Stimulated activated CD4-positive, alpha-beta T cell treated with anti-CD3 and anti-CD28 coated beads, Interleukin-4, amount 100 ng/mL, for 1 hour (primary cell): ENCODE measurements at places on chromosomes 7 and 10.

DNA sequence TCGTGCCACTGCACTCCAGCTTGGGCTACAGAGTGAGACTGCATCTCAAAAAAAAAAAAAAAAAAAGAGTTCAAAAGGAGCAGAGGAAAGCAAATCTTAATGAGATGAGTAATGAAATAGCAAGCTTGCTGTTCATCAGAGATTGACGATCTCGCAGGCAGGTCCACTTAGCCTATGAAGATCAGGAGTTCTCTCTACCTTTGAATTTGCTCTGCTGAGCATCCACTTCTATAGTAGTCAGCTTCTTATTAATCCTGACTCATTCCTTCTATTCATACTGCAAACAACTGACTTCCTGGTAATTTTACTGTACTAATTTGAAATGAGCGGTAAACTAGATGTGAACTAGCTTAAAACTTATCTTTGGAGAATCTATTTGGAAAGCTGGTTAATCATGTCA lies 1014.6 kb downstream of the GATA3 start:
- DNase-seq: no peak

GRCh38 chr10:17708821-17709220 lies 43.2 kb upstream of the TMEM236 start:
- no peak for DNase-seq

DNA sequence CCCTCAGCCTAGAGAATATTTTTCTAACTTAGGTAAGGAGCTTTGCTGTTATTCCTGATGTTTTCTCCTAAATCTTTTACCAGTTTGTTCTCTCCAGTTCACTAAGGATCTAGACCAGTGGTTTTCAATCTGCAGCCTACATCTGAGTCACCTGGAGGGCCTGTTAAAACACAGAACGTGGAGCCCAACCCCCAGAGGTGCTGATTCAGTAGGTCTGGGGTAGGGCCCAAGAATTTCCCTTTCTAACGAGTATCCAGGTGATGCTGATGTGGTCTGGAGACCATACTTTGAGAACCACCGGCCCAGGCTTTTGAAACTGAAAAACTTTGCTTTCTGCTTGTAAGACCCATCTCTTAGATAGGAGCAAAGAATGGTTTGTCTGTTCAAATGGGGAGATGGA lies 51.2 kb upstream of the KMT2E start:
- no peak for DNase-seq

- no peak for DNase-seq
Measured at GRCh38 chr7:14270099-14270498, 280.6 kb upstream of the ETV1 start.

- peak; percentile 84 for DNase-seq
Measured at GRCh38 chr7:26151953-26152781, at the start of gene NFE2L3. TSS of gene NFE2L3 (plus strand) at chr7:26152198. CDS start at chr7:26152499, 301 bp downstream.

GRCh38 chr10:83994325-83994724 lies 145.0 kb upstream of the GHITM start:
- no peak for DNase-seq

DNA sequence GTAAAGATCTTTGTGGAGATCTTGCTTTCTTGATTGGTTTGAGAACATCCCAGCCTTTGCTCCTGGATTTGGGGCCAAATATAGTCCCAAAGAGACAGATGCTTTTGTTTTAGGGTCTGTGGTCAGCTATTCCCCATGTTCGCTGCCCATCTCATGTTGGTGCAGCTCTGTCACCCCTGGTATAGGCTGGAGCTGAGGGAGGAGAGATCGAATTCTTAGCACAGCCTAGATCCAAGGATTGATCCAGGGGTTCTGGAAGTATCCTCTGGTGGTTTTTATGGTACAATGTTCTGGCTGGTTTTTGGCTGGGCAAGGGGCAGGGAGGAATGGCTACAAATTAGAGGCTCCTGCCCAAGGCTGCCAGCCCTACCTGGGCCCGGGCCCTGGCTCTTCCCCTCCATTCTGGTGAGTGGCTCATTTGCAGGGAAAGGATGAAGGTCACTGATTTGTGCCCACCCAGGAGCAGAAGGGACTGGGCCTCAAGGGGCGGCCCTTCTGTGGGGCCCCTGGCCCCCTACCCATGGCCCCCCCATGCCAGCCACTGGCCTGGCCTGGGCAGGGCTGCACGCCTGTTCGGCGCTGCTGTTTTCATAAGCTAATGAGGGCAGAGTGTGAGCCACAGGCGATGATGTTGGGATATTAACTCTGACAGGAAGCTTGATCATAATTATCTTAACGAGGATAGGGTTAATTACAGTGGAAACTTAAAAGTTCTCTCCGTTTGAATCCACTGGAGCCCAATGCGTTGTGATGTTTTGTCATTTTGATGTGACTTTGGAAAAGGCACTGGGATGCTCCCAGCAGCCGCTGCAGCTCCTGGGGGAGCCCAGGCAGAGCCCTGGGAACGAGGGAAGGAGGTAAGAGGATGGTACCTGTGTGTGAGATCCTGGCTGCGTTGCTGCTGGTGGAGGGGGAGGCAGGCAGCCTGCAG lies 600.6 kb downstream of the LRMDA start:
- no peak for DNase-seq

- no peak for DNase-seq
Measured at GRCh38 chr7:42175834-42176723, 60.9 kb downstream of the GLI3 start.

- DNase-seq: no peak
Measured at GRCh38 chr7:30995536-30995935, 31.8 kb downstream of the GHRHR start.

DNA sequence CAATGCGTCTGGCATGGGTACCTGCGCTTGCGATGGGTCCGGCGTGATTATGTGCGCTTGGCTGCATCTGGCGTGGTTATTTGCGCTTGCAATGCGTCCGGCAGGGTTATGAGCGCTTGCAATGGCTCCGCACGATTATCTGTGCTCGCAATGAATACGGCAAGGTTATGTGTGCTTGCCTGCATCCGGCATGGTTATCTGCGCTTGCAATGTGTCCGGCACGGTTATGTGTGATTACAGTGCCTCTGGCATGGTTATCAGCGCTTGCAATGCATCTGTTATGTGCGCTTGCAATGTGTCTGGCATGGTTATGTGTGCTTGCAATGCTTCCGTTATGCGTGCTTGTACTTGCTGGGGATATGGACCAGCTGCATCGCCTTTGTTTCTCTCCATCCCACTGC lies 37.7 kb downstream of the RBAK start:
- DNase-seq: no peak

GRCh38 chr7:49770838-49771237 lies 2.6 kb upstream of the VWC2 start:
- DNase-seq: no peak

DNA sequence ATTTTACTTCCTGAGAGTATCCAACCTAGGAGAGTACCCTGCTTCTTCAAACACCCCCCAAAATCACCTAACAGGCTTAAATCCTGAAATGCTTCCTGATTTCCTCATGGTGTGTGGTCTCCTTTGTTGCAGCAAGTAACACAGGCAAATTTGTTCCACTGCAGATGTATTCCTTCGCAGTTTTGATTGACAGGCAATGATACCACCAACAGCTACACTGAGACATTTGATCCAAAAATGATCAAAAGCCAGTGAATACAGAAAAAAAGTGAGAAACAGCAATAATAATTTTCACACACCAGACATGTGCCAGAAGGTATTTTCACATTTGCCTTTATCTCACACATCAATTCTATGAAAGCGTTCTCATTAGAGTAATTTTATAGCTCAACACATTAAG lies 95.9 kb downstream of the HERPUD2 start:
- no peak for DNase-seq

DNA sequence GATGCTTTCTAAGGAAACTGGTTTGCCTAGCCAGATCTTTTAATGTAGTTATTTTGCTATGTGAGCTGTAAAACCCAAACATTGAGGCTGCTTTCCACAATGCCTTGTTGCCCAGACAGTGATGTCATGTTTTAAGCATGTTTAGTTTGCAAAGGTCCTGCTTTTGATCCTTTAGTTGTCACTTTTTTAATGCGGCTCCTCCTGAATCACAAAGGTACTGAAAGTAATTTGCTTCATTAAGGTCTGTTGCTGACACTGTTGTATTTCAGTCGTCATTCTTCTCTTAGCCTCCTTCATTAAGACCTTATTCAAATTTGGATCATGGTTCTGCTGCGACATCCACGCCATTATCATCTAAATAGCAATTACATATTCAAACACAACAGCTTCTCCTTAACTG lies 10.6 kb downstream of the RPA3 start:
- no peak for DNase-seq

DNA sequence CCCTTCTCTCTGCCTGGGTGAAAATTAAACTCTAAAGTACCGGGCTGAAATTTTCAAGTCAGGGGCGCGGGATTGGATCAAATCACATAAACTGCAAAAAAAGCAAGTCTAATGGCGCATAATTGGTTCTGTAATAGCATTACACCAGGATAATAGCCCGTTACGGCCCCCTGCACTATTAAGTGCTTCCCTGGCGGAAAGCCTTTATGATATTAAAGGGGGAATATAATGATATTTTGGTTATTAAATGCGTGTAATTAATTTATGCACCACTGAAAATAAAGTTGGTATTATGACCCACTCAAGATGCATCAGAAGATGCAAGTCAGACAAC lies 744 bp upstream of the DRGX start:
- DNase-seq: no peak

DNA sequence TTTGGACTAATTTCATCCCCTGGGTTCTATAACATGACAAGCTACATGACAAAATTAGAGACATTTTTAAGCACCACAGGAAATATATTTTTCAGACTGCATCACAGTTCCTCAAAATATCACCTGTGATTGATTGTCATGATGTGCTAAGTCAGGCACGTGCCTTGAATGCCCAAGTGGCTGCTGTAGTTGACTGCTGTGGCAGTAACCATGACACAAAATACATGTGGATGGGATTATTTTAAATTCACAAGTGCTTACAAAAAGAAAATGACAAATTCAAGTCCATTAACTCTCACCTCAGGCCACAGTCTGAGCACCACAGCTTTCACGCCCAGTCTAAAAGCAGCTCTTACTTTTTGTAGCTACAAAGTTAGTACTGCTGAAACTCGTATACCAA lies 45.5 kb downstream of the TNPO3 start:
- DNase-seq: no peak

GRCh38 chr10:118448744-118449143 lies 106.6 kb upstream of the FAM204A start:
- no peak for DNase-seq

GRCh38 chr7:116218051-116218645 lies 7.8 kb downstream of the TES start:
- DNase-seq: no peak

- no peak for DNase-seq
Measured at GRCh38 chr10:124366825-124367224, 51.9 kb downstream of the OAT start.

GRCh38 chr7:150900675-150901074 lies 48.4 kb downstream of the AOC1 start:
- DNase-seq: no peak

DNA sequence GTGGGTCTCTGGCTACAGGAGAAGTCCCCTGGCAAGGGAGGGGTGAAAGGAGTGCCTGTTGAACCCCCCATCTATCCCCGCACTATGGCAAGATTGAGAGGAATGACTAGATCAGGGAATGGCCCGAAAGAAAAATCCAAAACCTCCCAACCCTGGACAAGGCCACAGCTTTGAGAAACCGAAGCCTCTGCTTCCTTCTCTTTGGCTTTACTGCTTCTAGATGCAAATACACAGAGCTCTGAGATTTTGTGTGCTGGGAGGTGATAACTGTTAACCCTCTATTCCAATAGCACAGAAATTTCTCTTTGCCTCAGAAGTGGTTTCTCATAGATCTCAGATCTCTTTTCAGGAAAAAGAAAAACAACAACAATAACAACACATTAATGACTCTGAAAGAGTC lies 15.0 kb downstream of the CAV1 start:
- DNase-seq: no peak

GRCh38 chr10:1762076-1762475 lies 24.8 kb upstream of the ADARB2 start:
- DNase-seq: no peak

DNA sequence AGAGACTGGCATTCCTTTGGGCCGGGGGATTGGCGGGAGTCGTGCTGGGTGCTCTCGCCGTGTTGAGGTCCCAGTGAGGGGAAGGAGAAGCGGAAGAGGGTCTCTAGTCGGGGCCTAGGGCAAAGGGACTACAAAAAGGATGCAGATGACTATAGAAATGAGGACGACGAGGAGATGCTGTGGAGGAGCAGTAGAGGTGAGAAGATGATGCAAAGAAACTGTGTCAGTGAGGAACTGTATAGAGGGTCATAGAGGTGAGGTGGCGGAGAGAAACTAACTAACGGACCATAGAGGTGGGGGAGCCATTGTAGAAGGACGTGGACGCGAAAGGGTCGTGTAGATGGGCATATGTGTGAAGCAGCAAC lies 324 bp downstream of the TWNK start:
- DNase-seq: no peak

- no peak for DNase-seq
Measured at GRCh38 chr7:44259547-44260457, 59.0 kb downstream of the YKT6 start.

DNA sequence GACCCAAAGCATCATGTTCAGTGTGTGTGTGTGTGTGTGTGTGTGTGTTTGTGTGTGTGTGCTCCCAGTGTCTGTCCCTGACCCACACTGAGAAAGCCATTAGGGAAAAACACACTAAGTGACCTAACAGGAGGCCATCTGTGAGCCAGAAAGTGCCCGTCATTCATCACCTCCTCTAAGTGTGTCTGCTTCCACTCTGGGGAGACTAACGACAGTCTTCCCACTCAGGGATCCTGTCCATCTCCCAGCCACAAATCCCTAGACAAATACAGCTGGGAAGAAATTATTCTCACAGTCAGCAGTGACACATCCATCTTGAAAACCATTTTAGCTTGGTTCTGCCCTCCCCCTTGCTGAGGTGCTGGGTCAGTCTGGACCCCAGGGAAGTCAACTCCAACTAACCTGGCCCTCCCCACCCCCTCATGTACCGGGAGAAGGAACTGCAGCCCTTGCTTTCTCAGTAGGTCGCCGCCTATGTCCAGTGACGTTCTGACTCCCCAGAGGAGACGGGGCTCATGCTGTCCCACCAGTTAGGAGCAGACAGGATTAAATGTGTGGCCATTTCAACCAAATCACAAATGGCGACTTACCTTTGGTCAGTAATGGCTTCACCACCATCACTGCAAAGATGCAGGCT lies 296.5 kb upstream of the ZNF32 start:
- no peak for DNase-seq

GRCh38 chr10:7397049-7398035 lies 13.5 kb downstream of the SFMBT2 start:
- peak; percentile 20 for DNase-seq

- DNase-seq: no peak
Measured at GRCh38 chr7:109622320-109622719, 1052.6 kb downstream of the DNAJB9 start.

- no peak for DNase-seq
Measured at GRCh38 chr10:8026349-8027259, 27.9 kb upstream of the GATA3 start.

- no peak for DNase-seq
Measured at GRCh38 chr7:104980440-104980839, 33.6 kb upstream of the KMT2E start.

- DNase-seq: no peak
Measured at GRCh38 chr10:13700473-13701144, 113.8 kb downstream of the PRPF18 start.
